CD14-positive monocyte (primary cell): ENCODE measurements at places on chromosomes 7 and 10. TPM values are rescaled to one million over a fixed set of nuclear protein-coding genes. Genes with fewer than 3 reads are reported as not detected.

GRCh38 chr7:94276795-94277194 lies 117.9 kb upstream of the COL1A2 start:
- DNase-seq = no peak

GRCh38 chr10:71516890-71517289 lies 120.2 kb downstream of the CDH23 start:
- DNase-seq = no peak

- DNase-seq = no peak
Observed at GRCh38 chr7:139600306-139600705, 76.8 kb downstream of the CLEC2L start.

DNA sequence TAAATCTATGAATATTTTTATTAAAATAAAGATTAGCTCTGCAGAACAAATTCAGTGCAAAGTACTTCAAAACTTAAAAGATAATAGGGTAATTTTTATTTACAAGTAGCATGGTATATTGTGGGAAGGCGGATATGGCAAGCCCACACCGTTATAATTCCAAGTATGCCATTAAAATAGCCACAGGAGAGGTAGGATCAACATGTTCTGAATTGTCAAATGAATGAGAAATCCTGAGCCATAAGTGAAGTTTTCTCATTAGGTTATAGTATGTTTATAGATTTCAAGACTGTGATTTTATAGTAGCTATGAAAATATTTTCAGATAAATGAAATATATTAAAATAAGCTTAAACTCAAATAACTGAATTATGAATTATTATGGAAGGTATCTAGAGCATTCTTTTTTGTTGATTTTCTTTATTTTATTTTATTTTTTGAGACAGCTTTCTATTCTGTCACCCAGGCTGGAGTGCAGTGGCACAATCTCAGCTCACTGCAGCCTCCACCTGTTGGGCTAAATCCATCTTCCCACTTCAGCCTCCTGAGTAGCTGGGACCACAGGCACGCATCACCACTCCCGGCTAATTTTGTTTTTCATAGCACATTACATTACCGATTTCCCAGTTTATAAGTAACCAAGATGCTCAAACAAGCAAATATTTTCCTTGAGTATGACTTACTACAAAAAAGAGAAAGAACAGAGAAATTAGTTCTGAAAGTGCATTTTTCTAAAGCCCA lies 956.6 kb downstream of the GATA3 start:
- no peak for DNase-seq

The CALML5 gene
- polyA plus RNA-seq = not detected

GRCh38 chr7:40419806-40420205 lies 285.0 kb downstream of the SUGCT start:
- DNase-seq = peak; percentile 33

The ZPBP gene
- not detected for polyA plus RNA-seq

DNA sequence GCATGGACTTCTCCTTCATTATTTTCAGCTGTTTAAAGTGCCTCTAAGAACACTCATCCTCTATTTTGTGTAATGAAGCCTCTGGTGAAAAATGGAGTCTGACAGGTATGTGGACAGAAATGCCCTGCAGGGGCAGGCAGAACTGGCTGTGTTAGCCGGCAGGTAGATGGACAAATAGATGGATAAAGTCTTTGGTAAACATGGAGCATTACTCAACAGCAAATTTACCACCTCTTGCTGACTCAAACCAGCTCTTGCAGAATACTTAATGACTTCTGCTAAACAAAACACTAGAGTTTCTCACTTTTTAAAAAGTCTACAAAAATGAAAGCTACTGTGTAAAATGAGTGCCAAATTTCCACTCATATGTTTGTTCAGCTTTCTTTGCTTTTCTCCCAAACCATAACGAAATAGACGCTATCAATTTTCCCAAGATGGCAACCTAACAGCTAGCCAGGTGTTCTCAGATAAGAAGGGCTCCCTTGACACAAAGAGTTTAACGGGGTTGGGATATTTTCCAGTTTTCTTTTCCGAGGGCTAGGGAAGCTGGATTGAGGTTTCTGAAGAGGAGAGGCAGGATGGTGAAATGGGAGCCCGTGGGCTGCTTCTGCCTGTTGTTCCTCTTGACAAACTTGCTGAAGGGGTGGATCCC lies 71.9 kb upstream of the HABP2 start:
- no peak for DNase-seq

DNA sequence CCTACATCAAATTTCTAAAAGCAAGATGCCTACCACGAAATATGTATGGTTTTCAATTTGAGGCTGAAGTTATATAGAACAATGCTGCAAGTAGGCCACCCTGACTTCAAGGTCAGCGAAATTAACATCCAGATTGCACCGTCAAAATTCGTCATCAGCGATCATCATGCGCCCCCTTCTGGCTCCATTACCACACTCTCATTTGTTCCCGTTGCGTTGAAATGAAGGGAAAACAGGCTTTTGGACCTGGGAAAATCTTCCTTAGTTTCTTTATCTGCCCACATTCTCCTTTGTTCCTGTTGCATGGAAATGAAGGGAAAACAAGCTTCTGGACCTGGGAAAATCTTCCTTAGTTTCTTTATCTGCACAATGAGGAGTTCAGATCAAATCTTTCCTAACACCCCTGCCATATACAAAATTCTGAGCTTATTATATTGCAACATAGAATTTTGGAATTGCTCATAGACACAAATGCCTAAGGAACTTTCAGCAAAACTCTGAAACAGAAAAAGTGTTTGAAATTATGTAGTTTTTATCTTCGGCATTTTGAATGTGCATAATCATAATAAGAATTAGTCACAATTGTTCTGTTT lies 98.2 kb upstream of the PRKCQ start:
- DNase-seq = peak; percentile 32

DNA sequence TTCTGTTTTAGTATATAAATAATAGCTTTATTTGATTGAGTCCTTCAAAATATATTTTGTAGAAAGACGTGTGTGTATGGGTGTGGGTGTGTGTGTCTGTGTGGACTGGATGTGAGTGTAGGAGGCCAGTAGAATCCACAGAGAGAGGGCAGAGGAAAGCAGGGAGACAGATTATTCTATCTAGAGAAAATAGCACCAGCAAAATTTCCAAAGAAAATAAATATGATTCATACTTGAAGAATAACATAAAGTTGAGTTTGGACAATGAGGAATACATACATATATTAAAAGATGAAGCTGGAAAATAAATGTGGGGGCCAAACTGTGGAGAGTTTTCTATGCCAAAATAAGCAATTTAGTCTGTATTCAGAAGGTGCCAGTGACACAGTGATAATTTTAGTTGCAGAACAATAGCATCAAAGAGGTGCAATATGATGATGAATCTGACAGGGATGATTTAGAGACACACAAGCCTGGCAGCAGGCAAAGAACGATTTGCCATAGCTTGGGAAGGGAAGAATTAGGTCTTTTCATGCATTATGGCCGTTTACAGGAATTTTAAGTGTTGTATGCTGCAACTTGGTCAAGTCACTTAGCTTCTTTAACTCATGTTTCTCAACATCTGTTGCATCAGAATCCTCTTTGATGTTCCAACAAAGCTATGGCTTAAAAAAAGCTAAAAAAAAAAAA lies 121.3 kb downstream of the SEMA3A start:
- DNase-seq = no peak

- peak; percentile 95 for DNase-seq
Observed at GRCh38 chr10:97353945-97354344, 19.4 kb upstream of the FRAT2 start.

DNA sequence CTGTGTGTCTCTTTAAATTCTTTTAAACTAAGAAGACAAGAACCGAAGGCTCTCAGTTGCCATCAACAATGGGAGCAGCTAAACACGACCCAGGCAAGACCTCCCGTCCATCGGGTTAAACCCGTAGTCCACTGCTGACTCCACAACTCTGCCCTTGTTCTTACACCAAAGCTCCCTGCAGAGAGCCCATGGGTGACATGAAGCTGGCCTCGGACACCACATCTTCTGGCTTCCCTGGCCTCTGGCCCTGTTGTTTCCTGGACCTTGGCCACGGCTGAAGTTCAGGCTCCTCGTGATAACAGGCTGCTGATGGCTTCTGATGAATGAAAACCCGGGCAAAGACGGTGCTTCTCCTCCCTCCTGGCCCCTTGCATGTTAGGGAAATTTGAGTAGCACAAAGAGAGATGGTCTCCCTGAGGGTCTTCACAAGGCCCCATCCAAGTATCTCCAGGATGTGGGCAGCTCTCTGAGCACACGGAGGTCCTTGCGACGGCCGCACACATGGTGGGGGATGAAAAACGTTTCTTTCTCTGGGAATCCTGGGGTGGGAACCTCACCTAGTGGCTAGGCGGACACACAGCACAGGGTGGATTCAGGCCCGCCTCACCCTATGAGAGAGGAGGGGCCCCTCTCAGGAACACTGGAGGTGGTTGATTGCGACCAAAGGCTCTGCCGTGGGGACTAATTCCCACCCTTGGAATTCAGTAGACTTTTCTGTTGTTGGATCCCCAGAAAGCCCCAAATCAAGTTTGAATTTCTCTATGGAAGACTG lies 271.1 kb downstream of the ADARB2 start:
- no peak for DNase-seq

DNA sequence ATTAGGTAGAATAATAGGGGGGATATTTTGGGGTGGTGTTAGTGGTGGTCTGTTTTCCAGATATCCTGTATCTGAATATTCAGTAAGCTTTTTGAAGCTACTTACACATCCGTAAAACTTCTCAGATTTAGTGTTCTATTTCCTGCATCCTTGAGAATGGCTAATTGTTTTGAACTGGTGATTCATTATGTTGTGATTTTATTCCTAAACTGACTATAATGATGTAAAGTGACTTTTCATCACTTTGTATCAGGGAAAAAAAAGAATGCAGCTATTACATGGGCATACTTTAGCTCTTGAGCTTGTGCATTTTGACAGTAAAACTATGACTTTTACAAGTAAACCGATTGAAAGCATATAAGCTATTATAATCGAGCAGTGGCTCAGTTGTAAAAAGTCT lies 18.2 kb downstream of the WAC start:
- no peak for DNase-seq

- DNase-seq = peak; percentile 97
Observed at GRCh38 chr10:72257051-72257892, 16.5 kb upstream of the DDIT4 start.

The OR6B1 gene
- not detected for polyA plus RNA-seq

The AKR1C4 gene
- not detected for polyA plus RNA-seq

GRCh38 chr7:105802604-105803428 lies 73.6 kb downstream of the ATXN7L1 start:
- DNase-seq = no peak

DNA sequence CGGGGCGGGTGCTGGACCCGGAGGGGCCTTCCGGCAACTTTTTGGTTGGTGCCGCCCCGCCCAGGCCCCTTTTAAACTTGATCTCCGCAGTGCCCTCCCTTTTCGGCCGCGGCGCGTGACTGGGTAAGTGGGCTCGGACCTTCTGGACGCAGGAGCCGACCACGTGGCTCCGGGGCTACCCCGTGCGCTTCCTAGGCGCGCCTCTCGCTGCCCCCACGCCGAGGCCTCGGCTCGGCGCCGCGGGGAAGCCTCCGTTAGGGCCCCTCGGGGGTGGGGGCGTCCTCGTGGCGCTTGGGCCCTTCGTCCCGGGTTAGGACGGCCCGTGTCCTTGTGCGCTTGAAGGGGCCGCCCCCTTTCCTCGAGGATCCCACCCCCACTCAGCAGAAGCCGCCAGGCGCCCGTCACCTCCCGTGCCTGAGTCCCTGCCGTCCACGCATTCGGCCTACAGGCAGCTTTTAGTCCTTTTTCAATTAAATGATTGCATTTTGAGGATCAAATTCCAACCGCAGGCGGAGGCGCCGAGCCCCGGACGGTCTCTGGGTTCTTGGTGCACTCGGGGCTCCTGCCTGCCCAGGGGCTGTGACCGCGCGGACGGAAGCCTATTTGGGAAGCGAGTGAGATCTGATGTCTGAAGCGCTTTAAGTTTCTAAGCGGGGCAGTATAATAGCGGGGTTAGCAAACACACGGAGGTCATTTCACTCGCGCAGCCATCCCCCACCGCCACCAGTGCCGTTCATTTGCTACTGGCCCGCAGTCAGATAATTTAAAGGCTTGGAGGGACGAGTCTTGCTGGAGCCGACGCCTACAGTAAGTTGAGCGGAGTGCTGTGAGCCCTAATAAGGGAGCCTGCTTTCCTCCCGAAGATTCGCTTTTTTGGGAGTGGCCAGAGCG lies 31.8 kb upstream of the TOMM7 start:
- peak; percentile 69 for DNase-seq

DNA sequence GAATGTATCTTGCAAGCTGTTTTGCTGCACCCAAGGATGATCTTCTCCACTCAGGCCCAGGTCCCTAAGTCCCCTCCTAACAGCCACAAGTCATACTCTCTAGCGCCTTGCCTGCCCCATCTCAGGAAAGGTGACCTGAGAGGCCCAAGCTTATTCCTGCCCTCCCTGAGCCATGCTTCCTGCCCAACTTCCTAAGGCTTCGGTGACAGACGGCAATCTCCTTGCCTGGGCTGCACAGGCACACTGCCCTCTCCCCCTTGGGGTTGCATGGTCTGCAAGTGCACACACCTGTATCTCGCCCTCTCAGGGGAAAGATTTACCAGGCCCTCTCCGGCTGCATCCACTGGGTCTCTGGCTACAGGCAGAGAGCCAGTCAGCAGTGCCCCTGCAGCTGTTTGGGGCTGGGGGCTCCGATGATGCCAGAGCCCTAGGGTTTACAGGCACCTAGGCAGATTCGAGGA lies 771 bp upstream of the ADIRF start:
- no peak for DNase-seq

GRCh38 chr7:102444961-102445673 lies 11.7 kb downstream of the ORAI2 start:
- DNase-seq = no peak

The MALRD1 gene
- polyA plus RNA-seq = not detected

GRCh38 chr10:107157071-107157470 lies 7.4 kb downstream of the SORCS1 start:
- no peak for DNase-seq

GRCh38 chr7:30992414-30992813 lies 28.7 kb downstream of the GHRHR start:
- no peak for DNase-seq

The PHKG1 gene
- not detected for polyA plus RNA-seq

DNA sequence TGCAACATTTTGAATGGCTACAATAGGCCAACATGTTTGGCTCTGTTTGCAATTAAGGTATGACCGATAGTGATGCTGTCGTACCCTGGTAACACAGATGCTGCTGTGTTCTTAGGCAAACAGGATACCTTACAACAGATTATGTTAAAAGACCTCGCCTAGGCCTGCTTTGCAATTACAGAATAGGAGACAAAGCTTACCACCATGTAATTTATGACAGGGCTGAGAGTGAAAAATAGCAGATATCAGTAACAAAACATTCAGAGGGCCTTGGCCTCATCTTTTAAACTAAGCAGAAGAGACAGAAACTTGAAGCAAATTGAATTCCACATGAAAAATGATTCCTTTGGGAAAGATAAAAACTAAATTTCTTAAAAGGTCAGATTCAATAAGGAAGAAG lies 29.4 kb upstream of the ABLIM1 start:
- DNase-seq = no peak

DNA sequence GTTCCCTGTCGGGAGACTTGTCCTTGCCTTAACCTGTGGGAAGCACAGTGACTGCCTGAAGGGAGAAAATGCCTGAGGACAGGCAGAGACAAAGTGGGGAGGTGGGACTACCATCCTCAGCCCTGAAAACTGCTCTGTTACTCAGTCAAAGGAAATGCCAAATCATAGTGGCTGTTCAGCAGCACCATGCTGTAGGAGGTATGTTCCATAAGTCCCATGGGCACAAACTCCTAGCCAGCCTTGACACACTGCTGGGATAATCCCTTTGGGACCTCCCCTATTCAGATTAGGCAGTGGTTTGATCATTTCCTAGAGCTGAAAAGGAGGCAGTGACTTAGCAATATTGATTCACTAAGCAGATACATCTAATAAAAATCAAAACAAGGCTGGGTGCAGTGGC lies 80.1 kb downstream of the MCU start:
- DNase-seq = no peak

The CNTNAP2 gene
- not detected for polyA plus RNA-seq

- no peak for DNase-seq
Observed at GRCh38 chr7:91784469-91784868, 96.0 kb downstream of the MTERF1 start.
